Iris pigment epithelial cell (primary cell): ENCODE measurements at places on chromosomes 3 and 15.

DNA sequence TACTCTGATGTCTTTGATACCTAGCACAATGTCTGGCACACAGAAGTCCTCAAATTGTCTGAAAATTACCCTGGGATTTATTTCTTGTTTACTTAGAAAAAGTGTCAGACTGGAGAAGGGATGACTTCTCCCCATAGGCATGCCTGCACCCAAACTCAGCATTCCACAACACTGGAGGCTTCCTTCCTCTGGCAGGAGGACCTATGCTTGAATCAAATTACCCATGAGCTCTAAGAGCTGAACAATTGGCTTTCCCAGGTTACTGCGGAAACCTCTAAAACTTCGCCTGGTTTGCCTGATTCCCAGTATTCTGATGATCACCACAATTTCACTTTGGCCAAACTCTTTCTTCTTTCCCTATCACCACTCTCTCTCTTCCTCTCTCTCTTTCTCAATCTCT is 217.4 kb downstream of the DIPK2A start:
- peak; percentile 50 for DNase-seq

- peak; percentile 61 for DNase-seq
Measured at GRCh38 chr3:136954251-136954650, 3.5 kb upstream of the IL20RB start.

DNA sequence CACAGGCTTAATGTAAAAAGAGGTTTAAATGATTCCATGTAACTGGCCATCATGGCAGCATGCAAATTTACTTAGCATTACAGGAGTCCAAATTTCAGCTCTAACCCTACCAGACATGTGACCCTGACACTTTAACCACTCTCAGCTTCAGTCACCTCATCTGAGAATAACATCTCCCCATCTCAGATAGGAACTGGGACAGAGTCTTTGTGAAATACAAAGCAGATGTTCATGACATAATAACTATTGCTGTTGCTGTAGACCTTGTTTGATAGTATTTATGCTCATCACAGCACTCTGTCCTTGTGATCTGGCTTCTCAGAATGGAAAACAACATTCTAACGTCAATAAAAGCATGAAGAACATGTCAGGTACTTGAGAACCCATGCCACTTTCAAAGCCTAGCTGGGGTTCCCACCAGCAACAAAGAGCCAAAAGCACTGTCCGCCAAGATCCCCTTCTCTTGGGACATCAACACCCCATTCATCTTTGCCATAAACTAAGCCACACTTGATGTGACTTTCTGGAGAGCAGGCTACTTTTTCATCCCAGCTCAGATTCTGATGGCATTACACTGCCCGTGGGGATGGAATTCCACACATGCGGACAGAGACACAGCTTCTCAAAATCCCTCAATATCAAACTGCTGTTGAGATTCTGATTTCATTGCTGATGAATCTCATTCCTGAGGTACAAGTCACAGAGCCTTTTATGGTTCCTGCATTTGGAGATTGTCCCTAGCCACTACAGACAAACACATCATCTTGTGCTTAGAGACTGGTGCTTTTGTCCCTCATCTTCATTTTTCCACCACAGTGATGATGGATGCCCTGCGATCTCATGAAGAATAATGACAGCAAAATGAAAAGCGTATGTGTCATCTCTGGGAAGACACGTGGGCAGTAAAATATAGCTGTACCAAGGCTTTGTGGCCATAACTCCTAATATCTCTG is 202.7 kb downstream of the TNIK start:
- DNase-seq, result peak; percentile 41

- no peak for DNase-seq
Measured at GRCh38 chr3:4645468-4645867, 152.3 kb downstream of the ITPR1 start.

DNA sequence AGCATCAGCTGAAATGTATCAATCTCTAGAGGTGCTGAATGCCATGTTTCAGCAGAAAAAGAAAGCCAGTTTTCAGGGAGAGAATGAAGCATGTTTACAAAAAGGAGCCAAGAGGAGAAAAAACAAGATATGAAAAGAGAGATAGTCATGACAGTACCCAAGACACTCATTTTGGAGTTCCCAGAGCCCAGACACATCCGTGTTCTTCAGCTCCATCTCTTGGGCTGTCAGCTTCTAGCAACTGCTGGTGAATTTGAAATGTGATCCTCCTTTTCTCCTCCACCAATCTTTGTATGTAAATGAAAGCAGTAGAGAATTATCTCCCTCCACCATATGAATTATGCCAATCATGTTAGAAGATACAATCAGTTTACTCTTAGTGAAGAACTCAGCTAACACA is 93.0 kb upstream of the SLC25A36 start:
- no peak for DNase-seq

GRCh38 chr3:49518016-49518415 is 36.3 kb upstream of the BSN start:
- DNase-seq, result no peak

- no peak for DNase-seq
Measured at GRCh38 chr15:88651971-88652370, 13.2 kb downstream of the ISG20 start.

DNA sequence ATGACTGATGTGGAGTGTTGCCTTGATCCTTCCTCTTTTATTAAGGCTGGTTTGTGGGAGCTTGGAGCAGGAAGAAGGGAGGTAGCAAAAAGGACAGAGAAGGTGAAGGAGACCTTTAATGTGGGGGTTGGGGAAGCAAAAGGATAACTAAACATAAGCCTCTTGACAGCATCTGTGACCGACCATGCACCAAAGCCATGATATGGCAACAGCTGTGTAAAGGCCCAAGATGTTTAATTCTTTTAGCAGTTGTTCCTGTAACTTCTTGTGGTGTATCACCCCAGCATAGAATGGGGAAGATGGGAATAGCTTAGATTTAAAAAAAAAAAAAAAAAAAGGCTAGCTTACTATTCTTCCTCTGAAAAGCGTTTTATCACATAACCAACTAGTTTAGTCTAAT is 194.7 kb downstream of the KLHL25 start:
- DNase-seq, result no peak

GRCh38 chr15:59946084-59946483 is 58.0 kb upstream of the FOXB1 start:
- no peak for DNase-seq

- DNase-seq, result no peak
Measured at GRCh38 chr3:88921986-88922385, 185.4 kb upstream of the EPHA3 start.

DNA sequence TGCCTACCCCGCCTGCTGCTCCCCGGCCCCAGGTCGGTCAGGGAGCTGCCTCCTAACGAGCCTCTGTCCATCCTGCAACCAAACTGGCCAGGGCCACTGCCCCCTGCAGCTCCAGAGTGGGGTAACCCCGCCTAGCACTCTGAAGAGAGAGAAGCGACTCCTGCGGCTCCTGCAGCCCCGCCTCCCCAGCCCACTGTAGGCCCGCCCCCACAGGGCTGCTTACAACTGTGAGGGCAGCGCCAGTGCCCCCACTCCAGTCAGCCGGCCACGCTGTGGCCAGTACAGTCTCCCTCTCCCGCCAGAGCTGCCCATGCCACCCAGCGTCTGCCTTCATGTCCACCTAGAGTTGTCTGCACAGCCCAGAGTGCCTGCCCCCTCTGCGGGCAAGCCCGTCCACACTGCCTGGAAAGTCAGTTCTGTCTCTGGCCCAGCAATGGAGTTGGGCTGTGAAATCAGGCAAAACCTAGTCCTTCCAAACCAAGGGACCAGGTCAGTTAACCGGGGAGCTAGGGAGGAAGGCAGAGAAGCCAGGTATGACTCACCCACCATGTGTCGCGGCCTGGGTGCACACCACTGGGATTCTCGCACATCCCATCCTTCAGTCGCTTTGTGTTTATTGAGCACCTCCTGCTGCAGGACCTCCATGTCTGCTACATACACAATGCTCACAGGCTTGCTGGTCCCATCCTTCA is 2.4 kb downstream of the UCN2 start:
- DNase-seq, result peak; percentile 49

DNA sequence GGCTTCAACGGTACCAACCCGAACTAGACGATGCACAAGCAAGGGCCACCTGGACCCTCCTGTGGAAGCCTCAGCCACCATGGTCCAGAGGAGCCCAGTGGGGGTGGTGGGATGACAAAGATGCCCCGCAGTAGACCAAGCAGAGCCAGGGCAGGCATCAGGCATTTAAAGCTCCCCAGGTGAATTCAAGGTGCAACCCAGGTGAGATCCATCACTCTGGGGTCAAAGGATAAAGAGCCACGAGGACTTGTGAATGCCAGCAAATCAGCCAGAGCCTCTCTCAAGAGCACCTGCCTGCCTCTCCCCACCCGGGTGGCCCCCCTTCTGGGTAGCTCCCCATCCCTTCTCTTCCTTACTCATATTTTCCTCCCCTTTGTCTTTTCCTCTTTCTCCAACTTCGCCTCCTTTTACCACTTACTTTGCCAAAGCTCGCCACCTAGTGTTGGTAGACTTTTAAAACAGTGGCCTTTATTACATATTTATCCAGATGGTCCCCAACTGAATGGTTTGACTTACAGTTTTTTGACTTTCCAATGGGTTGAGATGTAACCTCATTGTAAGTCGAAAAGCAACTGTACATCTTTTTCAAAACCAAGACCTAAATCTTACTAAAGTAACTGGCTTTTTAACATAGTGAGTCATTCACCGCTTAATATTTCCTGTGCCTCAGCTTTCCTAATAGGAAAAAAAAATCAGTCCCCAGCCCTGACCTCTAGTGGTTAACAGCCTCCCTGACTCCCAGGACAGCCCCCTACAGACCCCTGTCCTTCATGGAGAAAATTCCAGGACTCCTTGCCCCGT is 18.8 kb downstream of the PLA2G4F start:
- DNase-seq, result peak; percentile 51

GRCh38 chr3:113495035-113495434 is 19.9 kb downstream of the SPICE1 start:
- peak; percentile 26 for DNase-seq

- DNase-seq, result peak; percentile 90
Measured at GRCh38 chr15:100350434-100351226, 8.9 kb upstream of the ADAMTS17 start.

DNA sequence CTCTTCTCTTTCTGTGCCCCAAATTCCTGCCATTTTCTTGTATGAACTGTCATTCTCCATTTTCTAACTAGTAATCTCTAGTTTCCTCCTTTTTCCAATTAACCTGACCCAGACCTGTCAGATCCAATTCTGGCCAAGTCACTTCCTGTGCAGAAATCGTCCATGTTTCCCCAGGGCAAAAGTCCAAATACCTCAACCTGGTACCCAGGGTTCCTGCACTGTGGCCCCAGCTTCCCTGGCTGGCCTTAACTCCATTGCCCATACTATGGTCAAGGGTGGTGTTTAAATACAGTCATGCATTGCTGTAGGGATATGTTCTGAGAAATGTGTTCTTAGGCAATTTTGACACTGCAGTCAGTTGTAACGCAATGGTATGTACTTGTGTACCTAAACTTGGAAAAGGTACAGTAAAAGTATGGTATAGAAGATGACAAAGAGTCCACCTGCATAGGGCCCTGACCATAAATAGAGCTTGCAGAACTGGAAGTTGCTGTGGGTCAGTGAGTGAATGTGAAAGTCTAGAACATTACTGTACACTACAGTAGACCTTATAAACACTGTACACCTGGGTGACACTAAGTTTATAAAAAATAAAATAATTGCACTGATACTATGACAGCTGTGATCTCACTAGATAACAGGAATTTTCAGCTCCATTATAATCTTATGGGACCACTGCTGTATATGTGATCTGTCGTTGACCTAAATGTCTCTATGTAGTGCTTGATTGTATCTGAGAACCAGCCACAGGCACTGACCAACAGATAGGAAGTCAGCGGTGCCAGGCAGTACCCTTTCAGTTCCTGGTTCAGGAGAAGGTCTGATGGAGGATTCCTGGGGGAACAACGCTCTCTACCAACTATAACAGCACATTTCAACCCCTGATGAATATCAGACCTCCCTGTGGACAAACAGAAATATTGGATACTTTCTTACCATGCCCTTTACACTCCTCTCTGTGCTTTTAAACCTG is 336.1 kb upstream of the PROK2 start:
- no peak for DNase-seq

- no peak for DNase-seq
Measured at GRCh38 chr3:73652896-73653295, 28.2 kb upstream of the PDZRN3 start.

GRCh38 chr3:58577269-58577821 is at the start of gene FAM107A:
Gene FAM107A, minus strand, starts transcription at chr3:58577391. Its CDS starts 7,531 bp downstream, at chr3:58569860.
- peak; percentile 66 for DNase-seq

GRCh38 chr3:151460228-151460627 is 633 bp downstream of the IGSF10 start:
- peak; percentile 24 for DNase-seq

- DNase-seq, result no peak
Measured at GRCh38 chr15:75685195-75685594, 27.5 kb downstream of the CSPG4 start.

- DNase-seq, result peak; percentile 80
Measured at GRCh38 chr15:70833861-70834765, 19.8 kb downstream of the LARP6 start.

DNA sequence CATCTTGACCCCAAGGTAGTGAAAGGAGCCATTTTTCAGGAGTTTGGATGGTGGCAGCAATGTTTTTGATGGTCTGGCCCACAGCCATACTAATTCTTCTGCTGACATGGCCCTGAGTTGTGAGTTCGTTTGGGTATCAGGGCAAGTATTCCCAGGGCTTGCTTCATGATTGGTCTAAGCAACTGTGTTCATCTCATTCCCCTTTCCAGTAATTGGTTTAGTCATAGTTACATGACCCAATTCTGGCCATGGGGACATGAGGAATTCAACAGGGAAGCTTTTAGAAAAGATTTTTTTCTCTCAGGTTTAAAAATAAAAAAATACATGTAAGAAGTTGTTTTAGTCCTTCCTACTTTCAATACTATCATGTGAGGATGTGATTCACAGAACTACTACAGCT is 150.5 kb upstream of the NPHP3 start:
- no peak for DNase-seq

- no peak for DNase-seq
Measured at GRCh38 chr3:168093229-168093628, 2.5 kb downstream of the GOLIM4 start.

DNA sequence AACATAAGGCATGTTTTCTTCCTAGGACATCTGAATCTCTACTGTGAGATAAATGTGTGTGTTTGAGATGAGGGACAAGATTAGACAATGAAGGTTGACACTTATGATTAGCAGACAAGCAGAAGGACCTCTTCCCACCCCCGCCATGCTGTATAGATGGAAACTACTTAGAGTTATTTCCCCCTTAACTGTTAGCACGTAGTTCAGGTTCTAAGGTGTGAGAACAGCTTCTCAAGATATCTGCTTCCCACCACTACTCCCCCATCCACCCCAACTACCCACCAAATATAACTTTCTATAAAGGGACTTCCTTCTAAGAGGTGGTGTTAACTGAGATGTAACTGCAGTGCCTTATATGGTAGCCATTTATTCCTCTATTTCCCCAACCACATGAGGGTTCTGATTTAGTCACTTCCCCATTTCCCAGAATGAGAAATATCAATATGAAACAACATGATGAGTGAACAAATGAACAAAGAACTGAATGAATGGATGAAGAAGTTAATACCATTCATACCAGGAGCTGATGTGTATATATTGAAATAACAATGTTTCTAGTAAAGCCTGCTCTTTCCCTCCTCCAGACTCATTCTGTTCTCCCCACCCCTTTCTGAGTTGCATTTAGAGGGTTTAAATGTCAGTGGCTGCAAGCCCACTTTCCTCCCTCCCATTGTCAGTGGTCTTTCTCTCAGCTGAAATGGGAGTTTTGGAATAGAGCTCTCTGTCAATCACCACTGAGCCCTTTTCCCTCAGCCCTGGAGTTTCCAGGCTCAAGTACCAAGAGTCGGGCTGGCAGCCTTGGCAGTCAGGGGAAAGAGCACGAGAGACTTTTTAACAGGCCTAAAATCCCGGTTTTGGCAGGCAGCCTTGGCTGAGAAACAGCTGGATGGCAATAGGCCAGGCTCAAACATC is 7.7 kb upstream of the RFTN1 start:
- DNase-seq, result no peak
